Hippocampal formation (tissue), 2 donors: ENCODE measurements at places on chromosomes 16 and 17.
A peak's percentile ranks its signal among the peaks of the same experiment; 100 is the strongest.

- DNase-seq, result no peak
Observed at GRCh38 chr16:81804134-81804610, 25.1 kb downstream of the PLCG2 start.

DNA sequence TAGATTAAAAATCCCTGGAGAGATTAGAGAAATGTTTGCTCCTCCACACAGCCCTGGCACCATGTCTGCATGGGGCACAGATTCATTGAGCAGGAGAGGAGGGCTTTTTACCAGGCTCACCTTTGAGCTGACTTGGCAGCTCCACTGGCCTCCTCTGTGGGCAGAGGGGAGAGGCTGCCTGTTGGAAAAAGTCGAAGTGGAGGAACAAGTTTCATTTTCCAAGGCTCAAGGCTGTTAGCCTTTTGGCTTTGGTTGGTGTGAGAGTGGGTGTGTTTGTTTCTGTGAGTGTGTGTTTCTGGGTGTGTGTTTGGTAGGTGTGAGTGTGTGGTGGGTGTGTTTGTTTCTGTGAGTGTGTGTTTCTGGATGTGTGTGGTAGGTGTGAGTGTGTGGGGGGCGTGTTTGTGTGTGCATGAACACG lies 5.6 kb downstream of the TMEM238L start:
- no peak for DNase-seq

GRCh38 chr17:22286337-22287041 lies 594.2 kb downstream of the KCNJ18 start:
- no peak for DNase-seq

DNA sequence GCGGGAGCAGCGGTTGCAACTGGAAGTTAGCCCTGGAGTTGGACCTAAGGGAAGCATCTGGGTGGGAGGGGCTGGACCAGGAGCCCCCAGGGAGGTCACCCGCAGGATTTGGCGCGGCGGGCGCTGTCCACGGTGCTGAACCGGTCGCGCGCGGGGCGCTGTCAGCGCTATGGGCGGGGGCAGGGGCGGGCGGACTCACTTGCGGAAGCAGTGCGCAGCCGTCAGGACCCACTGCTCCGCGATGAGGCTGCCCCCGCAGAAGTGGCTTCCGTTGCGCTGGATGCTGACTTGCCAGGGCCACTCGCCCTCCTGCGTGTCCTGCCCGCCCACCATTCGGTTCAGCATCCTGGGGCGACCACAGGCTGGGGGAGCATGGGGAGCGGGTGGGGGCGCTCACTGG lies 4.5 kb downstream of the PRSS27 start:
- no peak for DNase-seq

GRCh38 chr17:58995247-58995940 lies 111.3 kb downstream of the TRIM37 start:
- DNase-seq, result no peak

DNA sequence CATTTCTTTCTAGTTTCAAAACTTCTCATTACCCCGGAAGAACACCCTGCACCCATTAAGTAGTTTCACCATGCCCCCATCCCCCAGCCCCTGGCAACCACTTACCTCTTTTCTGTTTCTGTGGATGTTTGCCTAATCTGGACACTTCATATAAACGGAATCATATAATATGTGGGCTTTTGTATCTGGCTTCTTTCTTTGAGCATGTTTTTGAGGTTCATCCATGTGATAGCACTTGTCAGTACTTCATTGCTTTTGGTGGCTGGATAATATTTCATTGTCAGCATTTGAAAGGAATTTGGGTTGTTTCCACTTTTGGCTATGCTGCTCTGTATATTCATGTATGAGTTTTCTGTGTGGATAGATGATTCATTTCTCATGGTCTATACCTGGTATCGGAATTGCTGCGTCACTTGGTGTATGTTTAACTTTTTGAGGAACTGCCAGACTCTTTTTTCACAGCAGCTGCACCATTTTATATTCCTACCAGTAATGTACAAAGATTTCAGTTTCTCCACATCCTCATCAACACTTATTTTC lies 30.0 kb upstream of the SLC5A10 start:
- DNase-seq, result no peak

- DNase-seq, result no peak
Observed at GRCh38 chr16:23401139-23401538, 51.9 kb downstream of the COG7 start.

GRCh38 chr16:6571044-6571443 lies 761.6 kb upstream of the RBFOX1 start:
- DNase-seq, result no peak

GRCh38 chr16:23949630-23950290 lies 114.0 kb downstream of the PRKCB start:
- DNase-seq, result no peak

- DNase-seq, result no peak
Observed at GRCh38 chr17:57391857-57392471, 135.6 kb downstream of the MSI2 start.

- no peak for DNase-seq
Observed at GRCh38 chr17:83024218-83024971, 55.0 kb upstream of the METRNL start.

DNA sequence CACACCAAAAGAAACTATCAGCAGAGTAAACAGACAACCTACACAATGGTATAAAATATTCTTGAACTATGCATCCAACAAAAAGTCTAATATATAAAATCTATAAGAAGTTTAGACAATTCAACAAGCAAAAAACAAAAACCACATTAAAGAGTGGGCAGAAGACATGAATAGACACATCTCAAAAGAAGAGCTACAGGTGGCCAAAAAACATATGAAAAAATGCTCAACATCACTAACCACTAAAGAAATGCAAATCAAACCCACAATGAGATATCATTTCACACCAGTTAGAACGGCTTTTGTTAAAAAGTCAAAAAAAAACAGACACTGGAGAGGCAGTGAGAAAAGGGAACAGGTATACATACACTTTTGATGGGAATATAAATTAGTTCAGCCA lies 348.9 kb upstream of the MAF start:
- DNase-seq, result no peak

DNA sequence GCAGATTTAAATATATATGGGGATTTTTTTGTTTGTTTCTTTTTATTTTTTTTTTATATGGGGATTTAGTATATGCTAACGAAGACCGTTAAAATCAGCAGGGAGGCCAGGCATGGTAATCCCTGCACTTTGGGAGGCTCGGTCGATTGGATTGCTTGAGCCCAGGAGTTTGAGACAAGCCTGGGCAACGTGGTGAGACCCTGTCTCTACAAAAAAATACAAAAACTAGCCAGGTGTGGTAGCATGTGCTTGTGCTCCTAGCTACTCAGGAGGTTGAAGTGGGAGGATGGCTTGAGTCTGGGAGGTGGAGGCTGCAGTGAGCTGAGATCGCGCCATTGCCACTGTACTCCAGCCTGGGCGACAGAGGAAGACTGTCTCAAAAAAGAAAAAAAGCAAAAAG lies 22.3 kb upstream of the MEIOC start:
- no peak for DNase-seq

DNA sequence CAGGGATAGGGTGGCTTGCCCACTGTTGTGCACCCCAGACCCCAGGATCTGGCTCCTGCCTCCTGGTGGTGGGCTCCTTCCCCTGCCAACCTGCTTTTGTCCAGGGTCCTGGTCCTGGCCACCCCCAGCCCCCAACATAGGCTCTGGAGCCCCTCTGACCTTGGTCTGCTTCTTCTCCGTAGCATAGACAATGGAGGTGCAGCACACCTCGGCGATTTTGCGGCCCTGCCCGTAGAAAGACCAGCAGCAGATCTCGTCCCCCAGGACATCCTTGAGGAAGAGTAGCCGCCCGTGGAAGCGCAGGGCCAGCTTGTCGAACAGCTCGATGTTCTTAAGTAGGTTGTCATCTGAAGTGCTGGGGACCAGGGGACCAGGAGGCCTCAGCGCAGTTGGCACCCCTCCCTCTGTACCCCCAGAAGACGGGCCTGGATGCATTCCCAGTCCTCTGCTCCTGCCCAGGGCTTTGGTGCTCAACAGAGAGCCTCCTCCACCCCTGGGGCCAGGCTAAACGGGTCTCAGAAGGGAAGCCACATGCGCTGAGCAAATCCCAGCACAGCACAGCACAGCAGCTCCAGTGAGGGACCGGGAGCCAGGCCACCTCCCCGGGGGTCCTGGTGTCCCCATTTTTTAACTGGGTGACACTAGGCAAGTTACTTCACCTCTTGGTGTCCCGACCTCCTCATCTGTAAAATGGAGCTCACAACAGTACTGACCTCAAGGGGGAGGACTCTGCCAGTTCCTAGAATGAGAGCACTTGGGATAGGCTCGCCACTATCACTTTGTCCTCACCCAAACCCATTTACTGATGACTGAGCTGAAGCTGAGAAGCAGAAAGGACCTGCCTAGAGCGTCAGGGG lies 10.8 kb downstream of the ASPHD1 start:
- DNase-seq, result no peak

DNA sequence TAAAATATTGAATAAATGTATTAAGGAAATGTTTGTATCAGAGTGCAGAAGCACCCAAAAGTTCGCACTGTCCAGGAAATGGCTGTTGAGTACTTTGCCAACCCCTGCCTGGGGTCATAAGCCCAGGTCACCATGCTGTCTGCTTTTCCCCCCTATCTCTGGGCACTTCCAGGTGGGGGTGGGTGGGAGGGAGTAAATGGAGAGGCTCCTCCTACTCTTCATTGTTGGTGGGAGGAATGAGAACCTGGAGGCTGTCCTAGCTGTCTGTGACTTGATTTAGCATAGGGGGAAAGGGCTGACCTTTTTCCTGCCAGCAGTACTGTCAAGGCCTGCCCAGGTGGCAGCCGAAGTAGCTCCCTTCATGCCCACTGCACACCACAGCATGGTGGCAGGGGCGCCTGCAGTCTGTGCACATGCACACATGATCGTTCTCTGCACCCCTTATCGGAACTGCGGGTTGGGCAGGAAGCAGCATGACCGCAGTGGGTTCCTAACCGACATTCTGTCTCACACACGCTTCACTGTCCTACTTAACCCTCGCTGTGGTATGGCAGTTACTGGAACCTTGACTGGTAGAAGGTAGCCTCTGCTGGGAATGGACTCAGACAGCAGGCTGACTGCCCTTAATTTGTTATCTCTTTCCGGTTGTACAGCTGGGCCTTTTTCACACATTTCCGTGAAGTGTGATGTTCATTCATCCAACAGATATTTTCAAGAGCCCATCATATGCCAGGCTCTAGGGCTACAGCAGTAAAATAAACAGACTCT lies 41.5 kb downstream of the LDHD start:
- no peak for DNase-seq

DNA sequence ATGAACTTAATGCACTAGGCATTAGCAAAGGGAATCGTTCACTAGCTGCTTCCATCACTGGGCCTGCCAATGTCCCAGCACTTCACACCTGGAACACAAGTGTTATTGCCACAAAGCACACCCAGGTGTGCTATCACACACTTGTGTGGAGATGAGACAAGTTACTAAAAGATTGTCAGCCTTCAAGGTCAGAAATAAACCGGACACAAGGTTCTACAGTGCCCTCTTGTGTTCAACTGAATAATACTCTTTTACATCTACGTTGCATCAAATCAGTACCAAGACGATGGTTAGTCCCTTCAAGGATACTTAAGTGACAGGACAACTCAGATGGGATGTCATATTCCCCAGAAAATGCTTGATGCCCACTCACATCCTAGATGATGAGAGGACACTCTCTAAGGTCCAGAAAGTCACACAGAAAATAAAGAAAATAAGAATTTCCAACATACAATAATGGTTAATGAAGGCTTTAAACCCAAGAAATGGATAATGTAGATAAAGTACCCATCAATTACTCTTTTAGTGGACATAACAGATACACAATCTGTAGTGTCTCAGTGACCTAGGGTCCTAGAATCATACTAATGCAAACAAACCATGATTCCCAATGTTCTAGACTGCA lies 16.4 kb upstream of the GLG1 start:
- no peak for DNase-seq

GRCh38 chr16:15836074-15836473 lies 20.8 kb downstream of the MYH11 start:
- no peak for DNase-seq

DNA sequence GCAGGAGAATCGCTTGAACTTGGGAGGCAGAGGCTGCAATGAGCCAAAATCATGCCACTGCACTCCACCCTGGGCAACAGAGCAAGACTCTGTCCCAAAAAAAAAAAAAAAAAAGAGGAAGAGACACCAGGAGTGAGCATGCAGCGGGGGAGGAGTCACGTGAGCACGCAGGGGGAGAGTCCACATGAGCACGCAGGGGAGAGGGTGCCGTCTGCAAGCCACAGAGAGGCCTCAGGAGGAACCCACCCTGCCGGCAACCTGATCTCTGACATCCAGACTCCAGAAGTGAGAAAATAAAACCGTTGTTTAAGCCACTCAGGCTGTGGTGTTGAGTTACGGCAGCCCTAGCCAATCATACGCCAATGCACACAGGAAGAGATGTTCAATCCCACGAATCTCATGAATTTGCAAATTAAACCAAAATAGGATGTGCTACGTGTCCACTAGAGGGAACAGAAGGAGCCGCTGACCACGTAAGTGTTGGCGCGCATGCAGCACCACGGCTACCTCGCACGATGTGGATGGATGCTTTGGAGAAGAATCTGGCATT lies 42.2 kb downstream of the CCDC57 start:
- DNase-seq, result peak; percentile 4

- DNase-seq, result no peak
Observed at GRCh38 chr16:31471241-31471874, 594 bp upstream of the TGFB1I1 start.

GRCh38 chr17:39591958-39592954 lies 15.5 kb downstream of the NEUROD2 start:
- no peak for DNase-seq

GRCh38 chr16:67277294-67277998 lies 1.9 kb upstream of the PLEKHG4 start:
- no peak for DNase-seq

- DNase-seq, result peak; percentile 19
Observed at GRCh38 chr16:14559809-14560241, 70.2 kb downstream of the PARN start.

DNA sequence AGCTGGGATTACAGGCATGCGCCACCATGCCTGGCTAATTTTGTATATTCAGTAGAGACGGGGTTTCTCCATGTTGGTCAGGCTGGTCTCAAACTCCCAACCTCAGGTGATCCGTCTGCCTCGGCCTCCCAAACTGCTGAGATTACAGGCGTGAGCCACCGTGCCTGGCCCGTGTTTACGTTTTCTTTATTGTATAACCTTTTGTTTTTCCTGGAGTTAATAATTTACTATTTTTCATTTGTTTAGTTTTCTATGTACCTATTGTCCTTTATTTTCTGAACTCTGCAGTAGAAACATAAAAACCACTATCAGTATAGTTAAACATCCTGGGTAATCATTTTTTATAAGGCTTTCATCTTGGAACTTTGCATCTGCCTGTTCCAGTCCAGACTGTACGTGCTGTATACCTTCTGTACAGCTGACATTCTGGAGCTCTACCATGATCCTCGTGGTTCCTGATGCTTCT lies 73.6 kb downstream of the PPM1E start:
- no peak for DNase-seq

- no peak for DNase-seq
Observed at GRCh38 chr17:19939993-19940721, 37.5 kb downstream of the AKAP10 start.

DNA sequence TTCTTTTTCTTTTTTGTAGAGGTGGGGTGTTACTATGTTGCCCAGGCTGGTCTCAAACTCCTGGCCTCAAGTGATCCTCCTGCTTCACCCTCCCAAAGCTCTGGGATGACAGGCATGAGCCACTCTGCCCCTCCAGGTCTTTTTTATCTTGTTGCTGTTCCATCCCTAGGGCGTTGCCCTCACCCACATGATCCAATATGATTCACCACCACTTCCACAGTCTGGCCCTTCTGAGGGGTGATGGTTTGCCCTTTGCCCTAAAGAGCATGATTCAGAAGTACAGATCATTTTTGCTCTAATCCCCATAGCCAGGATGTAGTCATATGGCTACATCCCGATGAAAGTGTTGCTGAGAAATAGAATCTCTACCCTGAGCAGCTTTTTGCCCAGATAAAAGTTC lies 18.8 kb downstream of the STX4 start:
- DNase-seq, result no peak
